ENCODE measurements at places on chromosomes 12 and 14. TPM values are rescaled to one million over a fixed set of nuclear protein-coding genes. Genes with fewer than 3 reads are reported as not detected.

DNA sequence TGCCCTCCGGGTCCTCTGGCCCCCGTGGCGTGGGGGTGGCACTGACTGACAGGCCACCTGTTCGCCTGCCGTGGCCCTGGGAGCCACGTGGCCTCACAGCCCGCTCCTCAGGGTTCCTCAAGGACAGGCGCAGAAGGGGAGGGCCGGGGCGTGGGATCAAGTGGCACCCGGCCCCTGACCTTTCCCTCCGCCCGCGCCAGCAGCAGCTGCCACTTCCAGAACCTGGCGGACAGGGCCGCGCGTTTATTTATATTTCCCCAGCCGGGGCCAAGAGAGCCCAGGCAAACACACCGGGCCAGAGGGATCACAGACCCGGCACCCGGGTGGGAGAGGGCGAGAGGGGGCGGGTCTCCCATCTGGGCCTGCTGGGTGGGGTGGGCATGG lies 92.6 kb downstream of the RFLNA start:
- no peak for DNase-seq

GRCh38 chr12:110941391-110941790 lies 21.0 kb upstream of the MYL2 start:
- no peak for DNase-seq

DNA sequence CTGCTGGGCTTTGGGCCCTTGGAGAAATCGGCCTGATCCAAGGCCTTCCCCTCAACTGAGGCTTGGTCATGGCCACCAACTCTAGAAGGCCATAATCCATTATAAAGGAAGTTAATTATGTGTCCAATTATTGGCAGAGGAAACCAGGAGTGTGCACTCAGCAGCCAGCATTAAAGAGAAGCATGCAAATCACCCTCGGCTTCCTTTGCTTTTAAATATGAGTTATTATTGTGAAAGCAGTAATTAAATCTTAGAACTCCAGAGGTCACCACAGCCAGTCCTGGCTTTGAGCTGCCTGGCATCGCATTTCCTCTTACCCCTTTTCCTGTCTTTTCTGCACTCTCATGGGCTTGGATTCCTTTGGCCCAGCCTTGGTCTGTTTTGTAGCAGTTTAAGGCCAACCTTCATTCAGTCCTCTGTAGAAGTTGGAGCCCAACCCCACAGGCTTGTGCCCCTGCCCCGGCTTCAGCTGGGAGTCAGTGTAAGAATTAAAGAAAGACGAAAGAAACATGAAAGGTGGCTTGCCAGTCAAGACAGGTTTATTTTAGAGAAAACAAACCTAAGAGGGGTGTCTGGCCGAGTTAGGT lies 14.7 kb upstream of the KRT86 start:
- no peak for DNase-seq

DNA sequence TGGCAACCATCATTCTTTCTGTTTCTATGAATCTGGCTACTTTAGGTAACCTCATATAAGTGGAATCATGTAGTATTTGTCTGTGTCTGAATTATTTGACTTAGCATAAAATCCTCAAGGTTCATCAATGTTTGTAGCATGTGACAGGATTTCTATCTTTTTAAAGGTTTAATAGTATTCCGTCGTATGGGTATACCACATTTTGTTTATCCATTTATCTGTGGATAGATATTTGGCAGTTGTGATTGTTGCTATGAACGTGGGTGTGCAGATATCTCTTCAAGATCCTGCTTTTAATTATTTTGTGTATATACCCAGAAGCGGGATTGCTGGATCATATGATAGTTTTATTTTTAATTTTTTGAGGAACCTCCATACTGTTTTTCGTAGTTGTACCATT lies 421.7 kb downstream of the PCNX1 start:
- no peak for DNase-seq

DNA sequence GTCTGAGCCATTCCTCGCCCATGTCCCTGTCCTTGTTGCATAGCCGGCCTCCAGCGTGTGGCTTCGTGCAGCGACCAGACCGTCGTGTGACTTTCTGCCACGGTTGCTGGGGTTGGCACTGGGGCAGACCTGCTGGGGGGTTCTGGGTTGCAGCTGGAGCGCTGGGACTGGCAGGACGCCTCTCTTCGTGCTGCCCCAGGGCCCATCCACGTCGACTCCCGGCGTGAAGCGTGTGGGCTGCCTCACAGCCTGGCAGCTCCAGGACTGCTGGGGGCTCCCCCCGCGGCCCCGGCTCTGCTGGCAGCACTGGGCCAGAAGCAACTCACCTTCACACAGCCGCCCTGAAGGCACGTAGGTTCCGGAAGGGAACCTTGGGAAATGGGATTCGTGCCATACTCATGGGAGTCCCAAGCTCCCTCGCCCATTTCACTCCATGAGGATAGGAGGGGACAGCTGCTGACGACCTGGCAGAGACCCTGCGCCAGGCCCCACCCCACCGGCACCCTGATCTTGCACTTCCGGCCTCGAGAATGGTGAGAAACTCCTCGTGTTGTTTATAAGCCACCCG lies 51.9 kb downstream of the GALNT9 start:
- peak; percentile 78 for DNase-seq

GRCh38 chr12:130919086-130919485 lies 34.6 kb upstream of the ADGRD1 start:
- DNase-seq: no peak

DNA sequence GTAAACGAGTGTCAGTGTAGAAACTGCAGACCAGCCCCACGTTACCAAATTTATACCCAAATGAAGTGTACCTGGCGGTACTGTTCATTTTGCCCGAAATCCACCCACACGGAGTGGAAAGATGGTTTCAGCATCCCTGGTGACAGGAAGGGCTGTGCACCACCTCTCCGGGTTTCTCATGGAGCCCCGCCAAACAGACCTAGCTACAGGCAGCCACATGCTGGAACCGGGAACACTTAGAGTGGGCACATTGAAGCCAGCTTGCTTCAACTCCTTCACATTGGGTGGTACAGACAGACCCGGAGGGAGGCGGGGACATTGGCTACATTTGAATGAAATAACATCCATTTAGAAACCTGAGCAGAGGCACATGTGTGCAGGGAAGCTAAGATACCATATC lies 84.4 kb downstream of the PPP2R5C start:
- DNase-seq: no peak

GRCh38 chr14:100237735-100238418 lies 1.1 kb upstream of the YY1 start:
- DNase-seq: no peak

DNA sequence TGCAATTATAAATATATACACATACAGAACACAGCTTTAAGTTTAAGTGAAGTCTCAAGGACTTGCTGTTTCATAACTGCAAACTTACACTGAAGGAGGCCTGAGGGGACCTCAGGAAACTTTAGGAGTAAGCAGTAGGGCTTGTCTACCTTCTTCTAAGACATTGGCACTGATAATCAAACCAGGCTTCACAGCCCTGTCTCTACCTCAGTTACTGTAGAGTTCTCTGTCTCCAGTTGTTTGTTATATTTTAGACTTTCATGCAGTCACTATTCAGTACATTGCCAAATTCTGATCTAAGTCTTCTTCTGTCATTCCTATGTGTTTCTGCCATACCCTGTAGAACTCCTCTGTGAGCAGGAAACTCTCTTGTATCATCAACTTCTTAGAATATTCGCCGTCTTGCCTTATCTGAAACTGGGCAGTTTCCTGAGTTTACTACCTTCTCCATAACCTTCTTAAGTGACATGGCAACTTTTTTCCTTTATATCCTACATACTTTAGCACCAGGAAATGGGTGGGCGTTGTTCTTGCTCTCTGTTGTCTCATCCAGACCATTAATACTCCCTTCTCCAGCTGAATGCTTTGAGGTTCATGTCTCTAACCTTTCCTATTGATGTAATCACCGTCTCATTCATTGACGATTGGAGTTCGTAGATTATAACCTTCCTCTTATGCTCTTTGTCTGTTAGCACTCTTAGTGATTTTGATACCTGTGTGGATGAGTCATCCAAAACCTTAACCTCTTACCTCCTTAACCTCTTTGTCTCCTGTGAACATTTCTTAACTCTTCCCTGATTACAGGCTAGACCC lies 11.4 kb downstream of the APAF1 start:
- no peak for DNase-seq

DNA sequence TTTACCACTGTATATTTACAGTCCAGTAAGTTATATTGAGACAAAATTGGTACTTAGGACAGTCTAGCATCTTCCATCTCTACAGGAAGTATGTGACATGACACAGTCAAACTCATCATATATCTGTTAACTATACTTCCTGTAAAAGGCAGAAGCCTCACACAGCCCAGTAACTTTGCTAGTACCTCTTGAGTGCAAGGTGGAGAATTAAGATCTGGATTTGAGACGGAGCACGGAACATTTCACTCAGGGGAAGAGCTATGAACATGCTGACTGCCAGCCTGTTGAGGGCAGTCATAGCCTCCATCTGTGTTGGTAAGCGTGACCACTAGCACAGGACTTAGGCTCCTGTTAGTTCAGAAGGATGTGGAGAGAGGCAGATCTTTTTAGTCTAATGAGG lies 333.7 kb upstream of the OR4E1 start:
- no peak for DNase-seq

- DNase-seq: no peak
Measured at GRCh38 chr14:61454545-61454944, 133.2 kb downstream of the PRKCH start.

DNA sequence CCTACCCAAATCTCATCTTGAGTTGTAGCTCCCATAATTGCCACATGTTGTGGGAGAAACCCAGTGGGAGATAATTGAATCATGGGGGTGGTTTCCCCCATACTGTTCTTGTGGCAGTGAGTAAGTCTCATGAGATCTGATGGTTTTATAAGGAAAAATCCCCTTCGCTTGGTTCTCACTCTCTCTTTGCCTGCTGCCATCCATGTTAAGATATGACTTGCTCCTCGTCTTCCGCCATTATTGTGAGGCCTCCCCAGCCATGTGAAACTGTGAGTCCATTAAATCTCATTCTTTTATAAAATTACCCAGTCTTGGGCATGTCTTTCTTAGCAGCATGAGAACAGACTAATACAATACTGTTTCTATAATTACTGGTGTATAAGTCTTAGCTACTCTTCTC lies 6.5 kb upstream of the BCAT1 start:
- DNase-seq: no peak

- no peak for DNase-seq
Measured at GRCh38 chr12:114764510-114764909, 80.5 kb upstream of the TBX3 start.

- no peak for DNase-seq
Measured at GRCh38 chr12:70609739-70610491, 27.3 kb downstream of the PTPRB start.

DNA sequence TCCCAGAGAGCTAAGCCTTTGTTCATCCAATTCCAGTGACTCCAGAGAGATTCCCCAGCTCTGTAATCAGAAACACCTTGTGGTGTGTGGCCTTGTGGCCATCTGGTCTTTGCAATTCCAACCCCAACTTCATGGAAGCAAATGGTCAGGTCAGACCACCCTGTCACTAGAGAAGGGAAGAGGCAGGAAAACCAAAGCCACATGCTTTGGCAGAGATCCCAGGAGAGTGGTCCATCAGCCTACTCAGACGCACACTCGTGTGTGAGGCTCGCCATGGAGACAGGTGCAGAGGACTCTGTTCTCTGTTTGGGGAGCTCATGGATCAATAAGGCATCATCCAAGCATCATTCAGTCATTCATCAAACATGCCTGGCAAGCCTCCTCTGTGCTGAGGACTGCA lies 46.2 kb upstream of the TUNAR start:
- no peak for DNase-seq

DNA sequence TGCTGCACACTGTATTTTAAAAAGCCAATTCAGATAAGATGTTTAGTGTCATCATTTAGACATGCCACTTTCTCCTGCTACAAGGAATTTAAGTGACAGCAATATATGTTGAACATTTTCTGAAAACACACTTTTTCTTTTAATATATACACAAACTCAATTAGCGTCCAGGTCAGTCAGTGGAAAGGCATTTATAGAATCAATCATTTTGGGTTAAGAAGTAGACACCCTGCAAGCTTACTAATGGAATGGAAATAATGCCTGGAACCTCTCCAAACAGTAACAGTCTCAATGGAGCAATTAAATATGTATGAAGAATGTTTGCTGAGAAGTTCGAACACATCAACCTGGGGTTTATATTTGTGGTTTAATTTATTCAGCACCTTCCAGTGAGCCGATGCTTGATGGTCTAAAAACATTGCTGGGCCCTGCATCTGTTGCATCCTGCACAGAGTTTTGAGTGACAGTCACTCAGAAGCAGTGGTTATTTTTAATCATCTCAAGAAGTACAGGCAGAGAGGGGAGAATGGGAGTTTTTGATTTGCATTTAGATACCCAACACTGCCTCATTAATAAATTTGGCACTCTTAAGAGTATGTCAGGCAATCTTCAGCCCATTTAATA lies 410.7 kb downstream of the TMEM117 start:
- no peak for DNase-seq

DNA sequence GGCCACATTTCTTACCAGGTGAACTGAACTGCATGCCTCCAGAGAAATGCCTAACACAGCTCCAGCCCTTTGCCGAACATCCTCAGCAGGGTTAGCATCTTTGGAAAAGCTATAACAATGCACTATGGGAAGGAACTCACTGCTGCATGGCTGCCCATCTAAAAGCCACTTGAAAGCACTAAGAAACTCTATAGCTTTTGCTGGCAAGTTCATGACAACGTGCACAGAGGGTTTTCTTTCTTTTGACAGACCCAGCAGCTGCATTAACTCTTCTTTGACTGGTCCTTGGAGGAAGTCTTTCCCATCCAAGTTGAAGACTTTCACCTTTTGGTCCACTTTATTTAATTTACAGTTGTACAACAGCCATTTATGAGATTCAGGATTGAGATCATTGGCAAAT lies 5.3 kb downstream of the TRMT5 start:
- no peak for DNase-seq

- peak; percentile 61 for DNase-seq
Measured at GRCh38 chr12:20370014-20370386, 1.7 kb downstream of the PDE3A start.

The DDHD1 gene
- total RNA-seq: 13.7 TPM

The DLGAP5 gene
- 8.8 TPM for total RNA-seq

The RDH16 gene
- 0.10 TPM for total RNA-seq

The AQP6 gene
- total RNA-seq: not detected

The BCL2L2 gene
- total RNA-seq: 34.2 TPM

The FLRT2 gene
- total RNA-seq: 170 TPM

The LMO3 gene
- total RNA-seq: not detected

The CMKLR1 gene
- total RNA-seq: 32.9 TPM

The SRRM4 gene
- not detected for total RNA-seq

Measured in chondrocyte (in vitro differentiated cells).